Stimulated activated CD4-positive, alpha-beta T cell treated with anti-CD3 and anti-CD28 coated beads, Interleukin-4, amount 100 ng/mL, for 4 hours (primary cell): ENCODE measurements at places on chromosomes 6 and 20.

GRCh38 chr20:58880994-58881752 lies 28.7 kb downstream of the GNAS start:
- DNase-seq, result no peak

- DNase-seq, result no peak
Measured at GRCh38 chr6:149236589-149236988, 80.9 kb upstream of the TAB2 start.

DNA sequence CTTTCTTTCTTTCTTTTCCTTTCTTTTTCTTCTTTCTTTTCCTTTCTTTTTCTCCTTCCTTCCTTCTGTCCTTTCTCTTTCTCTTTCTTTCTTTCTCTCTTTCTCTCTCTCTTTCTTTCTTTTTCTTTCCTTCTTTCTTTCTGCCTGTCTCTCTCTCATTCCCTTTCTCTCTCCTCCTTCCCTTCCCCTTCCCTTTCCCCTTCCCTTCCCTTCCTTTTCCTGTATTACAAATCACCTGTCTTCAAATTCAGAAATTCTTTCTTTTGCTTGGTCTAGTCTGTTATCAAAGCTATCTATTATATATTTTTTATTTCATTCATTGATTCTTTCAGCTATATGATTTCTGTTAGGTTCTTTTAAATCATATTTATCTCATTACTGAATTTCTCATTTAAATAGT lies 315.2 kb upstream of the NOX3 start:
- DNase-seq, result no peak

- no peak for DNase-seq
Measured at GRCh38 chr6:103504501-103505154, 1355.1 kb downstream of the HACE1 start.

DNA sequence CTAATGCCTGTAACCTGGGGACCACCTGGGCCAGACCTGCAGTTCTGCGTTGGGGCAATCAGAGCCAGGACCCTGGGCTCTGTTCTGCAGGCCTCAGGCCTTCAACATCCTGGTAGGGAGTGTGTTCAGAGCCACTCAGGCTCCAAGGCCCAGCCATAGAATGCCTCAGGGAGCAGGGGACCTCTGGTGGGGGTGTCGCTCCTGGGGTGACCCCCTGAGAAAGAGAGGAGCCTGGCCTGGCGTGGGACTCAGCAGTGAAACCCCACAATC lies 12.5 kb downstream of the UCKL1 start:
- no peak for DNase-seq
